ENCODE measurements at places on chromosomes 3 and 15.
A peak's percentile ranks its signal among the peaks of the same experiment; 100 is the strongest.

GRCh38 chr3:144314946-144315345, 343.3 kb downstream of the DIPK2A start:
- DNase-seq, result no peak

DNA sequence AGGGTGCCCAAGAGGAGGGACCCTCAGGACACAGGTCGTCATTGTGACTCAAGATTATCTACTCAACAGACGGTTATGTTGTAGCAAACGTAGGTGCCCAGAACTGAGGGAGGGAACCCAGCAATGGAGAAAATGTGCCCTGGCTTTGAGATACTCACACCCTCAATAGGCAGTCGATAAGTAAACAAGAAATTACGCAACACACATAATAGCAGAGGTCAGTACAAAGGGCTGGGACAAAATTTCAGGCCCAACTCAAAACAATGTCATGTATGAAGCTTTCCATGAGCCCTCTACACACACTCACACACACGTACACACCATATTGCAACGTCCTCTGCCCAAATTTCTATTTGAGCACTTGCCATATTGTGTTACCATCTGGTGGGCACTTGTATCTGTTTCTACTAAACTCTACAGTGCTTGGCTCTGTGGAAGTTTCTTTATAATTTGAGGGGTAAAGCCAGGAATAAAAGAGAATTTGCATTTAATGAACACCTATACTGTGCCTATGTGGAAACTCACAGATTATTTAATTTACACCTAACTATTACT, 114.6 kb upstream of the TRIM42 start:
- DNase-seq, result no peak

- no peak for DNase-seq
These were observed 93.6 kb downstream of the SEC22A start for GRCh38 chr3:123295171-123295900.

GRCh38 chr3:12178091-12178820, 19.5 kb upstream of the TIMP4 start:
- peak; percentile 67 for DNase-seq

GRCh38 chr3:152703245-152703890, 131.6 kb upstream of the P2RY1 start:
- DNase-seq, result no peak

DNA sequence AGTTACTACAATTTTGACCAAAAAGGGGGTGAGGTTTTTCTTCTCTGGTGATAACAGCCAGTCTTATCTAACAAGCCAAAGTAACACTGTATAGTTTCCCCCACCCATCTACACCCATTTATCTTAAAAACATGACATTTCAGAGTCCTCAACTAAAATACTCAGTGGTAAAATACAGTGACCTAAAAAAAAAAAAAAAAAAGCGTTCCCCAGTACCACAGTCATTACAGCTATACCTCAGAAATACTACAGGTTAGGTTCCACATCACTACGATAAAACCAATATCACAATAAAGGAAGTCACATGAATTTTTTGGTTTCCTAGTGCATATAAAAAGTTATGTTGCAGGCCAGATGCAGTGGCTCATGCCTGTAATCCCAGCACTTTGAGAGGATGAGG, 13.8 kb downstream of the DENND4A start:
- no peak for DNase-seq

DNA sequence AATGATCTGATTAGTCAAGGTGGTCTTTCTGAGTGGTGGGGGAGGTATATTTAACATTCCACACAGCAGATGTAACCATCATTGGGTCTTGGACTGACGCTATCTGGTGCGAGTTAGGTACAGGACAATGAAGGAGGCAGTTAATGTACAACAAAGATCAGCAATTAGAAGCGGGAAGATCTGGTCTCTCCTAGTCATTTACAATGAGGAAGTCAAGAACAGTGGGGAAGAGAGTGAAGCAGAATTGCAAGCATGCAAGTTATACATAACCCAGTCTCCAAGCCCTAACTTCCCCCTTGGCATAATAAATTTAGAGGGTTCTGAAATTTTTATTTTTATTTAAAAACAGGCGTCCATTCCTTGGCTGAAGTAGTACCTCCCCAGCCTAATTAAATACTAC, 14.1 kb downstream of the GPD1L start:
- DNase-seq, result no peak

- no peak for DNase-seq
These were observed 173.3 kb downstream of the RBMS3 start for GRCh38 chr3:29454161-29454611.

GRCh38 chr15:85100186-85100937, 118.7 kb downstream of the PDE8A start:
- no peak for DNase-seq

GRCh38 chr3:51538115-51538458, 432 bp upstream of the RAD54L2 start:
- DNase-seq, result no peak

DNA sequence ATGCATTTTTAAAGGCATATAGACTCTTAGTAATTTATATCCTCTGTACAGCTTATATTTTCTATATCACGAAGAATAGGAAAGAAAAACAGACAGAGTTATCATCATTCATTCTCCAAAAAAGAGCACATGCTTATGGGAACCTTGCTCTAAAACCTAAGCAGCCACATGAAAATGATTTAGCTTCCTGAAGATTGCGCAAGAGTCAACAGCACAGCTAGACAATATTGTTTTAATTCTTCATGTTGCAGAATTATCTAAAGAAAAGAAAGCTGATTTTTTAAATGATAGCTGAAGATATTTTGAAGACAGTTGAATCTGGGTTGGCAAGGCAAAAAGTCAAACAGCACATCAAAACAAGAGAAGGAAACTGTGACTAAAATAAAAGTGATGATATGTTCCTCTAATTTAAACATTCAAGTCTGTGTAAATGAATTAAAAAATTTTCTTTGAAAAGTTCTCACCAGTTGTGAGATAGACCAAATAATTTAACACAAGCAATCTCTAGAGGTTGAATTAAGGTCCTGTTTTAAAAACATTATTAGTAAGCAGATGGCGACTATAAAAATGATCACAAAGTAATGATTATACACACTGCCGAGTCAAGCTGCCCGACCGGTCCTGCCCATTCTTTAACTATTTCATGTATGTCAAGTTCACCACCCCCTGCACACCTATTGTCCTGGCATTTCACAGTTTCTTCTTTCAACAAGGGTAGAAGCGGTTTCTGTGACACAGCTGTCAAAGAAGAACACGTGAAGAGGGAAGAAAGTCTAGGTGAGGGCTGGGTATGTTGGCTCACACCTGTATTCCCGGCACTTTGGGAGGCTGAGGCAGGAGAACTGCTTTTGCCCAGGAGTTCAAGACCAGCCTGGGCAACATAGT, 74.2 kb upstream of the BHLHE40 start:
- no peak for DNase-seq

- no peak for DNase-seq
These were observed 7.3 kb upstream of the MINDY4B start for GRCh38 chr3:150912501-150912900.

- DNase-seq, result no peak
These were observed 89.4 kb upstream of the C3orf80 start for GRCh38 chr3:160135851-160136250.

GRCh38 chr3:62950210-62950609, 75.0 kb upstream of the CADPS start:
- no peak for DNase-seq

DNA sequence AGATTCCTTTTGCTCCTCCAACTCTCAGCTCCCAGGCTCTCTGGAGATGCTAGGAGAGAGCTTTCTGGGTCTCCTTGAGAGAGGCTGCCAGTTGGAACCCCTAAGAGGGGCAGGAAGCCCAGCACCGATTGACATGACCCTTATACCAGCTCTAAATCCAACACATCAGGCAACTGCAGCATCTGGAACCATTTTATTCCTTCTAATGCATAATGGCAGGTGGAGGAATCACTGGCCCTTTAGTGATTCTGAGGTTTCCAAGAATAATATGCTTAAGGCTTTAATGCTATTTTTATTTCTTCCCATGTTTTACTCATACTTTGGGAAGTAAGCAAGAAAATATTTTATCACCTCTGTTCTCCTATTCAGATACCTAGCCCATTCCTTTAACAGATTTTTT, 60.3 kb upstream of the TEX264 start:
- no peak for DNase-seq

DNA sequence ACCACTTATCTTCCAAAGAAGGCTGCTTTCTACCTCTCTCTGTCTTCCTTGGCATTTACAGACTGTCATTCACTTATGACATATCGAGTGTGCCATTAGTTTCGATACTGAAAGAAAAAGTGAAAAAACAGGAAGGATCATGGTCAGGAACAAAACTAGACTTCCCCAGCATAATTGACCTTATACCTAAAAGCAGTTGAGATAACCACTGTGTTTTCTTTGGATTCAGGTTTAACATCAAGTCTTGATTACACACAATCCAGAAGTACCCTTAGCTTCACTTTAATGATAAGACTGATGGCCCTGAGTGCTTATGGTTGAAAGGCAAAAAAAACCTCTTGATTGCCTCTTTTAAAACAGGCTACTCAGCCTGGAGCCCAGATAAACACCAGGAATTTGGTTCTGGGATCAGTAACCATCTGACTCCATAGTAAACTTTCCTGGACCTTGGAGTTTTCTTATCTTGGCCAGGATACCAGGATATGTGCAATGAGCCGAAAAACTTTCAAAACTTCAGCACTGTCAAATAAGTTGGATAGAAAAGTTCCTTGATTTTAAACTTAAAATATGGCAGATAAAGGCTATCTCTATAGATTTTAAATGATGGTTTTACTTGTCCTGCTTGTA, 5.0 kb upstream of the UACA start:
- no peak for DNase-seq

DNA sequence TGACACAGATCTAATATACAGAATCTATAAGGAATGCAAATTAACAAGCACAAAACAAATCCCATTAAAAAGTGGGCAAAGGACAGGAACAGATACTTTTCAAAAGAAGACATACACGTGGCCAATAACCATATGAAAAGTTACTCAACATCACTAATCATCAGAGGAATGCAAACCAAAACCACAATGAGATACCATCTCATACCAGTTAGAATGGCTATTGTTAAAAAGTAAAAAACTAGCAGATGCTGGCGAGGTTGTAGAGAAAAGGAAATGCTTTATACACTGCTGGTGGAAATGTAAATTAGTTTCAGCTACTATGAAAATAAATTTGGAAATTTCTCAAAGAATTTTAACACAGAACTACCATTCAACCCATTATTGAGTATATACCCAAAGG, 50.7 kb downstream of the ADAMTS17 start:
- no peak for DNase-seq

GRCh38 chr3:44427683-44428082, 49.8 kb downstream of the ZNF445 start:
- no peak for DNase-seq

DNA sequence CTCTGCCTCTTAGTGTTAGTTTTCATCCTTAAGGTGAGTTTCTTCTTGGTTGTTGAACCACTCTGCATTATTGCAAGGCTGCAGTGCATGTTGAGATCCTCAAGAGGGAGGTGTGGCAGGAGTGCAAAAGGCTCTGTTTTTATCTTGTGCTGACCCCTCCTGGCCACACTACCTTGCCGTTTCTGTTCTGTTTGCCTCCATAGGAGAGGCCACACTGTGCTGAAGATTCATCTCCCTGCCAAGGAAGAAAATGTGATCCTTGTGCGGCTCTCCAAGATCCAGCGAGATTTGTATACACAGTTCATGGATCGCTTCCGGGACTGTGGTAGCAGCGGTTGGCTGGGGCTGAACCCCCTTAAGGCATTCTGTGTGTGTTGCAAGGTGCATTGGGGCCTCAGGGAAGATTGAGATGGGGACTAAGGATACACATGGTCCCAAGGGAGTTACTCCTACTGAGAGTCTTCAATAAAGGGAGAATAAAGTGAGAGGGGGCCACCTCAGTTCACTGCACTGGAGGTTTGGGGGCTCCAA, 33.0 kb upstream of the TEX264 start:
- DNase-seq, result no peak

GRCh38 chr15:54803987-54804386, 392.8 kb downstream of the RSL24D1 start:
- no peak for DNase-seq

DNA sequence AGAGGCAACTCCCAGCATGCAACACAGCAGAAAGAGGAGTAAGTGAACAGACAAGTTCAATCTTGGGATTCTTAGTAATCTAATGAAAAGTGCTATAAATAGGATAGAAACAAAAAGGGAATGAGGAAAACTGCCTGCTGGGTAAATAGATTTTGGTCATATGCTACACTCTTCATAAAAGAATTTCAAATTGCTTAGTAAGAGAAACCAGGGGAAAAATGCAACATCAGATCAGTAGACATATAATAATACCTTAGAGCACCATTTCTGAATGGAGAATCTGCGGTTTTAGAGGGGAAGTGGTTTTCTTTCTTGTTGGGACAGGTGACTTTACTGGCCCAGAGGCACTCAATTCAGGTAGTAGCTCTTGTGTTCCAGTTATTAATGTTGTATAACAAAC, 13.4 kb upstream of the TBC1D5 start:
- no peak for DNase-seq

DNA sequence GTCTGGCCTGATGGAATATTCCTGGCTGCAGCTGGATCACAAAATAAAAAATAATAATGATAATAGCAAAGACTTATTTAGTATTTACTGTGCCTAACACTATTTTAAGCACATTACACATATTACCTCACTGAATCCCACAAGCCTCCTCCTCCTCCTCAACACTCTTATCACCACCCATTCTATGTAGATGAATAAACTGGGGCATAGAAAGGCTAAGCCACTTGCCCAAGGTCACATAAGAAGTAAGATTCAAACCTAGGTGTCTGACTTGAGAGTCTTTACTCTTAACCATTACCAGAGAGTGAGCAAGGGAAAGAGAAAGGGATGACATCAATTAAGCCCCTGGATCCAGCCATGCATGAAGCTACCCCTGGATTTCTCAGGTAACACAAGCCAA, 493.1 kb downstream of the SHQ1 start:
- DNase-seq, result no peak

DNA sequence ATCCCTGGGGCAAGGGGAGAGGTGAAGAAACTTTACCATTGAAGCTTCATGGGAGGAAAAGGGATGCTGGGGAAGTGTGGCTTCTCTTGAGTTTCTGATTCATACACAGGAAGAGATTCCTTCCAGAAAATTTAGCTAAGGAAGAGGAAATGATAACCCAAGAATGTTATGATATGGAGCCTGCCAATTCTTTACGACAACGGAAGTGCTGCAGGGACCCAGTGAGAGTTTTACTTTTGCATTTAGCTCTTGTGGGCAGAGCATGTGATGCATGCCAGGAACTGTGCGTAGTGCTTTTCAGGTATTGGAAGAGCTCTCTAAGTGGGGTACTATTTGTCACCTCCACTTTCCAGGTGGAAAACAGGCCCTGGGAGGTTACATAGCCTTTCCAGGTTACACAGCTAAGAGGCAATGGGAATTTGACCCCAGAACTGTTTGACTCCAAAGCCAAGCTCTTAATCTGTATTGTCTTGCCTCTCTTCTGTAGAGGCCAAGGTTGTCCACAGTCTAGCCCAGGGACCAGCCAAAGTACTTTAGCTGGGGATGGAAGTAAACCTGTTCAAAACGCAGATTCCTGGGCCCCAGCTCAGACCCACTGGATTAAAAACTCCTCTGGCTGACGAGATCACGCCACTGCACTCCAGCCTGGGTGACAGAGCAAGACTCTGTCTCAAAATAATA, 23.0 kb downstream of the CMTM7 start:
- no peak for DNase-seq

GRCh38 chr3:161854232-161854771, 357.7 kb downstream of the OTOL1 start:
- no peak for DNase-seq
